Stimulated activated CD4-positive, alpha-beta T cell treated with anti-CD3 and anti-CD28 coated beads, TNF-alpha, amount 100 ng/mL, for 1 hour (primary cell): ENCODE measurements at places on chromosomes 1 and 21.

- no peak for DNase-seq
Measured at GRCh38 chr1:29793653-29794348, 557.5 kb downstream of the PTPRU start.

GRCh38 chr1:8915446-8915845 is 30.2 kb upstream of the CA6 start:
- no peak for DNase-seq

DNA sequence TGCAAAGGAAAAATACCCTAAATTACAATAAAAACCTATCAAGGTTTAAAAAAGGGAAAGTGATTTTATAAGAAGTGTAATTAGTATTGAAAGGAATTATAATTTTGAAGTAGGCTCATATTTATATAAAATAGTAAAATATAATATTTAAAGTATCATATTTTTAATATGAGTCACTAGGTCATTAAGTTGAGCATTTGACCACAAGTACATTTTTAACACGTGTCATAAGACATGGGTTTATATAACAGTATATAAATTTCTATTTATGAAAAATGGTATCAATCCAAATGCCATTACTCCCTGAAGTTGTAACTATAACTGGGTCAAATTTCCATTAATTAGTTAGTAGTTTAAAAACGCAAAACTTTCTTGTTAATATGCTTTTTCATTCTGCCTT is 365.9 kb downstream of the COL11A1 start:
- no peak for DNase-seq

GRCh38 chr1:35807614-35808449 is at the start of gene AGO4:
Gene AGO4 (plus strand): TSS chr1:35808016. CDS start chr1:35808417, 401 bp downstream.
- peak; percentile 14 for DNase-seq

- DNase-seq = no peak
Measured at GRCh38 chr1:19466112-19466561, 19.2 kb downstream of the CAPZB start.

DNA sequence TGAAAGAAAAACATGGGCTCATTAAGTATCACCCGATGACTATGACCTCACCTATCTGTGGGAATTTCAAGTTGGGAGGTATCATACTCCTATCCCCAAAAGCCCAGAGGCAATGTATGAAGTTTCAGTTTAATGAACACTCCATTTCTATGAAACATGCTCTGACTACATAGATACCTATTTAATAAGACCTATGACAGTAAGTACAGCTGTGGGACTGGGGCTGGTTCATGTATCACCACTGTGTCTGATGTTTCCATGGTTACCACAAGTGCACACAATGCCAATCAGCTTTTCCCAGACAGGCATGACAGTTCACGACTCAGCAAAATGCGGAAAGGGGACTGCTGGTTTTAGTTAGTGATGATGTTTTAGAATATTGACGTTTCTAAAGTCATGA is 167.7 kb downstream of the SIPA1L2 start:
- no peak for DNase-seq

- DNase-seq = no peak
Measured at GRCh38 chr1:156511644-156512043, 11.1 kb upstream of the MEF2D start.

- DNase-seq = no peak
Measured at GRCh38 chr1:230679192-230679591, 34.7 kb downstream of the AGT start.

DNA sequence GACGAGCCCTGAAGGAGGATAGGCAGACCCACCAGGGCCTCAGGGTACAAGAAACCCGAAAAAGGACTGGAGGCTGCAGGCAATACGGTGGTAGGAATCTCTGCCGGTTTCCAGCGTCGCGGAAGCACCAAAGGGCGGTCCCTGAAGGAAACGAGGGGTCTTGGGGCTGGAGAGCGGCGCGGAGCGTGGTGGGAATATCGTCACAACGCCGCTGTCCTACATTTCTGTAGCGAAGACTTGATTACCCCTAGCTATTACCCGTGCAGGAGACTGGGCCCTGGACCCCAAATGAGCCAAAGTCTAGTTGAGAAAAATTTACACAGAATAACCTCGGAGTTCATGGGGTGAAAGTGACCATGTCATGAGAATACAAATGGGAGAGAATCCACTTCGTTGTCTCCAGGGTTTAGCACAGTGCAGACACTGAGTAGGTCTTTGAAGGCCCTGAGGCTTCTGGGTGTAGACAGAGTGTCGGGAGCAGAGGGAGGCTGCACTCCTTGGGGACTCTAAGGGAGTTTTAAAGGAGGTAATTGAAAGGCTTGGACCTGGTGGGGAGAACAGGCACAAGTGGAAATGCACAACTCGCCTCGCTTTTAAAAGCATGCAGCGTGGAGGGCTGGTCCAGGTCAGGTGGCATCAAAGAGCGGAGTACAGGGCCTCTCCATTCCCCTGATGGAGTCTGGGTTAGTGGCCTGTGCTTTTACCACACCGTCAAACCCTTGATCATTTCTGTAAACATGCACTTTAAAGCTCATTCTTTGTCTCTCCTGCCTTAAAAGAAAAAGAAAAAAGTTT is 1.5 kb downstream of the ATP1A1 start:
- no peak for DNase-seq

DNA sequence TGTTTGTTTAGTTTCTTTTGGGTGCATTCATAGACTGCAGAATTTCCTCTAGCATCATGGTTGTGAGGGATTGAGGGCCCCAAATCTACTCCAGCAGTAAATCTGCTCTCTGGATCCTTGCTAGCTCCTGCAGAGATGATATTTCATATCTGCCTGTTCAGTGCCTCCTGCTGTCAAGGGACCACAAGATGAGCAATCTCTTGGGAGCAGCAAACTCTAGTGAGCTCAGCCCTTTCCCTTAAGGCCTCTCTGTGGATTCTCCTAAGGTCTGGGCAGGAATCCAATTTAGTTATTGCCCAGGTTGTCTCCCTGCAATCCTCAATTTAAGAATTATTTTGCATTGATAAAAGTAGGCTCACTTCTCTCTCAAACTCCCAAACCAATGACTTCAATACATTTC is 76.9 kb downstream of the RGS18 start:
- no peak for DNase-seq

GRCh38 chr21:22965455-22966135 is 1967.4 kb downstream of the NCAM2 start:
- no peak for DNase-seq

DNA sequence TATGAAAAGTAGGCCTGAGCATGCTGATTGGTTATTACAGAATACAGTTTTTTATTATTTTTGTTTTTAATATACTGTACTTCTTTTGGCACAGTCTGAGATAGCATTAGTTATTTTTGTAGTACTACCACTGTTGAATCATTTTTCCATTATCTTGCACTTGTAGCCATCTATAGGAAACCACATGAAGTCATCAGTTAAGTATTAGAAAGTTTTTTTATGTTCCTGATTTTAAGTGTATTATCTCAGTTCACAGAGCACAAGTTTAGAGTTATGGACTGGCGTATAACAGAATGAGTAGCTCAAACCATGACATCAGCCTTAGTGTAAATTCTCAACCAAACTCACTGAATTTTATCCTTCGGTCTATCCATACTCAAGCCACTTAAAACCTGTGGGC is 22.8 kb downstream of the DHX9 start:
- DNase-seq = no peak
